ENCODE measurements at places on chromosomes 11 and 22.

DNA sequence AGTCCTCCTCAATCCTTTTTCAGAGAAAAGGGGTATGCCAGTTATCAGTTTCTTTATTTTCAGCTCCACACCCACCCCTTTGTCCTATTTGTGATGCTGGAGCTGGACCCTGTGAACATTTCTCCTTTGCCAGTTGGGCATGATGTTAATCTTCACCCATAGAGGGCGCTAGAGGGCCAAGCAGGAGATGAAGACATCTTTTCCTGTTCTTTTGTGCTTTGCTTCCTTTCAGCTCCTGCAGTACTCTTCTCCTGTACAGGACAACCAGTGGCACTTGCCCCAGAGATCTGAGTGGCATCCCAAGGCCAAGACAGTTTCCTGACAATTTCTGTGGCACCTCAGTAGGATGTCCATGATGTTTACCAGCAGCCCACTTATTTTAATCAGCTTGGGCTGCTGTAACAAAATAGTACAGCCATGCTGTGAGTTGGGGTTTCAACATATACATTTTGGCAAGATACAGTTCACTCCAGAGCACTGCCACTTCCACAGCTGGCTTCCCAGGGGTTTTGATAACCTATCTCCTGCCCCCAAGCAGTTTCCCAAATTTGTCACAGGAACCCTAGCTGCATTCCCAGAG lies 4.6 kb downstream of the SAA2 start:
- peak; percentile 68 for DNase-seq

GRCh38 chr11:22703040-22703439 lies 36.6 kb downstream of the GAS2 start:
- DNase-seq, result no peak

DNA sequence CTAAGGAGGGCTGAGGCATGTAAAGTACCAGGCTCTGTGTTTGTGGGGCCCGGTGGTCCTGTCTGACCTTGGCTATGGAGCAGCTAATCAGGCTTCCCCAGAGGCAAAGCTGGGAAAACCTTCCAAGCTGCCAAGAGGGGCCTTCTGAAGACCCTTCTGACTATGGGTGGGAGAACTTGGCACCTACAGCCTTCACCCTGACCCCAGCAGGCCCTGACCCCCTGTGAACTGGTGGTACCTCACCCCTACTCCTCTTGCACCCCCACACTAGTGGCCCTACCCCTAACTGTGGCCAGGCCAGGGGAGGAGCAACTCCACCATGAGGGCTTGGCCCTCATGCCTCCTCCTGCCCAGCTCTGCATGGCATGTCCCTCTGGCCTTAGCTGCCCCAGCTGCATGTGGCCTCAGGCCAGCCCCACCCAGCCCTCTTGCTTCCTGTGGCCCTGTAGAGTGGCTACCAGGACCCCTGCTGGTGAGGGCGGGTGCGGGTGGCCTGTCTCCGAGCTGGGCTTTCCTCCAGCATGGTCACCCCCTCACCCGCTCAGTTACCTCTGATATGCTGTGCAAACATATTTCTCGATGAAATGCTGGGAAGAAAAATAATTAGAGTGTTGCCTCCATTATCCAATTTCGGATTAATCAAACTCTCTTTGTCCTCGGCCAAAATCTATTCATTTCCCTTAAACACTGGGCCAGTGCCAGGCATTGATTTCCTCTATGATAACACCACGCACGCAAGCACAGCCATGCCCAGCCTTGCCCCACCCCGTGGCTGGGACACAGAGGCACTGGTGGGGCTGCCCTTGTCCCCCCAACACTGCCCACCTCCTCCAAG lies 7.5 kb downstream of the GNAZ start:
- DNase-seq, result no peak

GRCh38 chr11:61715867-61716266 lies 35.7 kb downstream of the DAGLA start:
- DNase-seq, result no peak

- DNase-seq, result no peak
Observed at GRCh38 chr22:27057717-27058116, 400.3 kb downstream of the MIAT start.

DNA sequence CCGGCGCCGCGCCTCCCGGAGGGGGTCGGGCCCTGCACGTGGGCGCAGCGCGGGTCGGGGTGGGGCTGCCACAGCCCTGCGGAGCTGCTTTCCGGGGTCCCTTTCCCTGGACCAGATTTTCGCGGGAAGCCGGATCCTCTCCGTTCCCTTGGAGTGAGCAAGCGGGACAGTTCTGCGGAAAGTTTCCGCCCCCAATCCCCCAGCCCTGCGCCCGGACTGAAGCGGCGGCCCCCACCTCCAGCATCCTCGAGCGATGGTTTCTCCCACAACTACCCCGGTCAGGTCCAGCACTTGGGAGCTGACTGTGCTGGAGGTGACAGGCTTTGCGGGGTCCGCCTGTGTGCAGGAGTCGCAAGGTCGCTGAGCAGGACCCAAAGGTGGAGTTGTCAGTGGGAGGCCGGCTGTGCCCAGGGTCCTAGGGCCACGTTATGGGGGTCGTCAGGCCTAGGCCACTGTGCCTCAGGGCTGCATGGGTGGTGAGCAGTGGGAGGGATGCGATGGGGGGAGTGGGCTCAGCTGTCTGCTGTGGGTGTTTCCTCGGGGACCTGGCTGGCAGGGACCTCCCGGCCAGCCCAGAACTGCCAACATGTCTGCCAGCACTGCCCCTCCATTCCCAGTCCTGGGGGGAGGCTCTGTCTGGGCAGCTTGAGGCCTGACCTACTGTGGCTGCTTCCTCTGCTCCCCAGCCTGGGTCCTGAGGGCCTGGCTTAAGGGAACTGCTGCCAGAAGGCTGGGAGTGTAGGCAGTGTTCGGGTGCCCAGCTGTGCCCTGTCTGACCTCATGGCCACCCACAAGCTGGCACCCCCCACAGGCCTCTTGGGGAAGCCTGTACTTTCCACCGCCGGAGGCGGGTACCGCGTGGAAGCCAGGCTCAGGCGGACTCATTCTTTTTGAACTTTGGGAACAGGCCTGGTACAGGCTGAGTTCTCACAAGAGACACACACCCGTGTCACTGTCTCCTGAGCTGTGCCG lies 726 bp downstream of the ST3GAL4 start:
- DNase-seq, result no peak

GRCh38 chr22:30564045-30564760 lies 10.3 kb downstream of the GAL3ST1 start:
- DNase-seq, result no peak

GRCh38 chr11:68998390-68998911 lies 14.6 kb downstream of the MRGPRF start:
- DNase-seq, result no peak

- no peak for DNase-seq
Observed at GRCh38 chr11:84580428-84580827, 1046.7 kb downstream of the DLG2 start.

DNA sequence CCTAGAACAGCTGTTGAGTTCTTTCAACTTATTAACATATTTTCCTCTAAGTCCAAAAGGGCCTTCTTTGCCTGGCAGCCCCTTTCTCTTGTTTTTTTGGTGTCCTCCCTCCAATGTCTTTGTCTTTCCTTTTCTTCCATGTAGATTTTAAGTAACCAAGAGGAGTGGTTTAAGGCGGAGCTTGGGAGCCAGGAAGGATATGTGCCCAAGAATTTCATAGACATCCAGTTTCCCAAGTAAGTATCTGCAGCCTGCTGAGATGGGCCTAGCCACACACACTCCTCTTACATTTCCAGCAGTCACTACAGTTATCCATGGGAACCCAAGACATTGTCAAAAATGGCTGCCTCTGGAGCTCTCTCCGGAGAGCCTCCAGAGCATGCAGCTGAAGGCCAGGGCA lies 4.5 kb upstream of the TMA7B start:
- DNase-seq, result no peak

DNA sequence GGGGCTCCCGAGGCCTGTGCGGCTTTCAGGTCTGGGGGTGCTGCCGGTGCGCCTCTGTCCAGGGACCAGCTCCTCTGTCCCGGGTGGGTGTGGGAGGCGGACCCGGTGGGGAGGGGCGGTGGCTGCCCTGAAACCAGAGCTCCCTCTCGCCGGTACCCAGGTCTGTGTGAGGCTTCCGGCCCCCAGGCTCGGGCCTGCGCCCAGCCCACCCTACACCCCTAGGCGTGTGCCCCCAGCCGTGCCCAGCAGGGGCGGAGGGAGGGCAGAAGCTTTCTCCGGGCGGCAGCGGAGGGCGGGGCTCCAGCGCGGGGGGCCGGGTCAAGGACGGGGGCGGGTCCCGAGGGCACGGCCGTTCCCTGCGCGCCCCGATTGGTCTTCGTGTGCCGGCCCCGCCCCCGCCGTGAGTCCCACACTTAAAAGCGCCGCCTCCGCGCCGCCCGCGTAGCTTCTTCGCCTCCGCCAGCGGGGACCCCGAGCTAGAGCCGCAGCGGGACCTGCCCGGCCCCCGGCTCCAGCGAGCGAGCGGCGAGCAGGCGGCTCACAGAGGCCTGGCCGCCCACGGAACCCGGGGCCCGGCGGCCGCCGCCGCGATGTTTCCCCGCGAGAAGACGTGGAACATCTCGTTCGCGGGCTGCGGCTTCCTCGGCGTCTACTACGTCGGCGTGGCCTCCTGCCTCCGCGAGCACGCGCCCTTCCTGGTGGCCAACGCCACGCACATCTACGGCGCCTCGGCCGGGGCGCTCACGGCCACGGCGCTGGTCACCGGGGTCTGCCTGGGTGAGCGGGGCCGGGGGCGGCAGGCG lies 616 bp downstream of the PNPLA2 start:
- peak; percentile 94 for DNase-seq

DNA sequence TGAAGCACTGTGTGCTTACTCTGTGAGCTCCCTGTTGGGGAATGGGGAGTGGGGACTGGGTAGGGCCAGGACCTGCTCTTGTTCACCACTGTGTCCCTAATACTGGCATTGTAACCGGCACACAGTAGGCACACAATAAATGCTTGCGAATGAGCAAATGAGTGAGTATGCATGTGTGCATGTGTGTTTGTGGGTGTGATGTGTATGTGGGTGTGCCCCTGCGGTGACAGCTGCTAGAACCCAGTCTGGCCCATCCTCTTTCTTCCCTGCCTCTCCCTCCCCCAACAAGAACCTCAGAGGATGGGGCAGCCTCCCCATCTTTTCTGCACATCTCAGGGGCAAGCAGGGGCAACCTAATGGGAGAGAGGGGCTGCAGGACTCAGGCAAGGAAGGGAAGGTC lies 90.5 kb downstream of the MN1 start:
- DNase-seq, result no peak

- DNase-seq, result no peak
Observed at GRCh38 chr11:7536100-7536499, 22.3 kb downstream of the PPFIBP2 start.

DNA sequence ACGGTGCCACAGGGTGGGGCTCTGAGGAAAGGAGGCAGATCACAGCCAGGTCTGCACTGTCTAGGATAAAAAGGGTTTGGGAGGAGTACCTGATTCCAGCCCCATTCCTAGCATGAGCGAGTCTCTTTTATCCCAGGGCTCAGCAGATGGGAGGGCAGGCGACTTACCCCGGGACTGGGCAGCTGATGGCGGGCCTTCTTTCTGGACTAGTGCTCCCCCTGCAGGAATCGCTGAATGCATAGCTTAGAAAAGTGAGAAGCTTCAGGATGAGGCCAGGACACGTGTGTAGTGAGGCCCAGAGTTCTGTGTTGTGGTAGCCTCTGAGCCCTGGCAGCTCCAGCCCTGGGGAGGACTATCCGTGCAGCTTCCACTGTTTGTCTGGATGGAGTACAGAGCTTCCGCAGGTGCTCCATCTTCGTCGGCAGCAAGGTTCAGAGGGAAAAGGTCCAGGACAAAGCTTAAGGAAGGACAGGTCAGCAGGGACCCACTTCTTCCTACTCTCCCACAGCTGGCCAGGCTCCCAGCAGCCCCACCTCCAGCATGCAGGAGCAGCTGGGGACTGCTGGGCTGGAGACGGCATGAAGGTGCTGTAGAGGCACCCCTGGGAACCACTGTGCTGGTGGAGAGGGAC lies 30.4 kb downstream of the COMMD9 start:
- DNase-seq, result peak; percentile 43

- no peak for DNase-seq
Observed at GRCh38 chr11:123696183-123696582, 41.8 kb upstream of the SCN3B start.

DNA sequence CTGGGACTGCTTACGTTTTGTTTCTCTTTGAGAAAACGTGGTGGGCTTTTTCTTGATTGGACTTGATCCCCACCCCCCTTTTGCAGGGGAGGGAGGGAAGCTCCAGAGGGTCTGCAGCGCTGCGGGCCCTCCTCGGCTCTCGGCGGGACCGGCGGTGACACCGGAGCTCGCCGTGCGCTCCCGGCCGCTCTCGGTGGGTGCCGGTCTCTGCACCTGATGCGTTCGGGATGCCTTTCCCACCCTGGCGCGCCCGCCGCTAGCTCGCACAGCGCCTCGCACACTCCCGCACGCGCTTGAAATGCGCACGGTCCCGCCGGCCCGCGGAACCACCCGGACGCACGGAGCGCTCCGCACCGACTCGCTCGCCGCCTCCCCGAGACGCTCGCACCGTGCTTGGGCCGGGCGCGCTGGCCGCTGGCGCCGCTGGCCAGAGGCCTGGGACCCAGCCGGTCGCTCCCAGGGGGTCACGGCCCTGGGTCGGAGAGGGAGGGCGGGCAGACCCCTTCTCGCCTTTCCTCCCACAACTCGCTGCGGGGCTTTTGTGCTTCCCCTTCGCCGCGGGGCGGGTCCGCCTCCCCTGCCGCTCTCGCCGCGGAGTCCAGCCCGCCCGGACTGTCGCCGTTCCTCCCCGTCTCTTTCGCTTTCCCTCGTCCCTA lies 1.0 kb downstream of the ZBTB16 start:
- DNase-seq, result no peak

DNA sequence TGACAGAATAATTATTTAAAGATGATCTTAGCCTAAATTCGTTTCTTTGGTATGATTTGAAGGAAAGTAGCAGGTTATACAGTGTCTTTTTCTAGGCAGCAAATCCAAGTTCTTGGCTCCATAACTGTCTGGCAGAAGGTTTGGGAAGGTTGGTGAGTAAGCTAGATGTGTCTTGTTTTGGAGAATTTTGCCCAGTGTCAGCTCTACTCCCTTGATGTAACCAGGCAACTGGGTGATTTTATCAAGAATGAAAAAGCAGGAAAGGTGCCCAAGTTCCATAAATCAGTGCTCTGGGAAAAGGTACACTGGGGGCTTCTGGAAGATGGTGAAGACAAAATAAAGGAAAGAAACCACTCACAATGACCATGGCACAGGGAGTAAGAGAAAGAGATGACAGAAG lies 71.5 kb upstream of the USP47 start:
- DNase-seq, result no peak

GRCh38 chr11:130561441-130561881 lies 113.0 kb downstream of the ADAMTS15 start:
- DNase-seq, result no peak

DNA sequence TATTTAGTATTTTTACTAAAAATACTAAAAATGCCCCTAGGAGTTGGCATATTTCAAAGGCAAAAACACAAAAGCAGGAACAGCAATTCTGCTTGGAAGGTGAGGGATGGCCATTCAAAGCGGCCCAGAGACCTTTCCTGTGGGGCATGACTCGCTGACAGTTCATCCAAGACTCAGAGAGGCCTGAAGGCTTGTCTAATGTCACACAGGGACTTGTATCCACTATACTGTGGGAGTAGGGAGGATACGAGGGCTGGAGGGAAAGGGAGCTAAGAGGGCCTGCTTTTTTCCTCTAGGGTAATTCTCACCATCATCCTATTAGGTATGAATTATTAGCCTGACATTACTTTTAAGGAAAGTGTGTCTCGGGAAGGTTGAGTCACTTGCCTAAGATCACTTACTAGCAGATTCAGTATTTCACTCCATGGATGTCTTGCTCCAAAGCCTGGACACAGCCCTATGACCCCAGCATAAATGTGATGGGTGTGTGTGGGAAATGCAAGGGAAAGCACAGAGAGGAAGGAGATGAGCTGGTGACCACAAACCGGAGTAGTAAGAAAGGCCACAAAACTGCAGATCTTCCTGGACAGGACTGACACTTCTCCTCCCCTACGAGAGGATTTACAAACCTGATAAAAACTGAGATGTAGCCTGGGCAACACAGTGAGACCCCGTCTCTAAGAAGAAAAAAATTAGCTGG lies 16.7 kb upstream of the UCP3 start:
- no peak for DNase-seq
